ENCODE measurements at places on chromosomes 13 and 19.

DNA sequence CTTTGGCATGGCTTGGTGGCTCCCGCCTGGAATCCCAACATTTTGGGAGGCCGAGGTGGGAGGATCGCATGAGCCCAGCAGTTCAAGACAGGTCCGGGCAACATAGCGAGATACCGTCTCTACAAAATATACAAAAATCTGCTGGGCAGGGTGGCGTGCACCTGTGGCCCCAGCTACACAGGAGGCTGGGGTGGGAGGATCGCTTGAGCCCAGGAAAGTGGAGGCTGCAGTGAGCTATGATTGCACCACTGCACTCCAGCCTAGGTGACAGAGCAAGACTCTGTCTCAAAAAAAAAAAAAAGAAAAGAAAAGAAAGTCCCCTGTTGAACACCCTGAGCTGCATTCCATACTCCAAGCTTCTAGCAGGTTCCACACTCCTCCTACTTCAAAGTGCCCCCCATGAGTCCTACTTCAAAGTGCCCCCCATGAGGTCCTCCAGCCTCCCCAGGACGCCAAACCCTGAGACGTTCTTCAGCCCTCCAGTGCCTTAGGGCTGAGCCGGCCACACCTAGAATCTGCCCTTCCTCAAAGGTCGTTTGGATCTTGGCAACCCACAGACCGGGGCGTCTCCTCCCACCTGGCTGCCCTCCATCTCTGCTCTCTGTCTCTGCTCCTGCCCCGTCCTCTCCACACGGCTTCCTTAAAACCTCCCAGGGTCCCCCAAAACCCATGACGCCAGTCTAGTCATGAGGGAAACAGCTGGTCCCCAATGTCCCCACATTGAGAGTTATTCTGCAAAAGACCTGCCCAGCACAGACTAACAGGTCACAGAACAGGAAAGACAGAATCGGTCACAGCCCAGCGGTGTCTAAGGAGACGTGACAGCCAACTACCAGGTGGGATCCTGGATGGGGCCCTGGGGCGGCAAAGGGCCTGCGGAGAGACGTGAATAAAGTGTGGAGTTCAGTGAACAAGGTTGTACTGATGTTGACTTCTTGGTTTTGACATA, 4.8 kb downstream of the TJP3 start:
- DNase-seq = no peak

GRCh38 chr13:23905766-23906165, 8.5 kb upstream of the C1QTNF9B start:
- DNase-seq = no peak

DNA sequence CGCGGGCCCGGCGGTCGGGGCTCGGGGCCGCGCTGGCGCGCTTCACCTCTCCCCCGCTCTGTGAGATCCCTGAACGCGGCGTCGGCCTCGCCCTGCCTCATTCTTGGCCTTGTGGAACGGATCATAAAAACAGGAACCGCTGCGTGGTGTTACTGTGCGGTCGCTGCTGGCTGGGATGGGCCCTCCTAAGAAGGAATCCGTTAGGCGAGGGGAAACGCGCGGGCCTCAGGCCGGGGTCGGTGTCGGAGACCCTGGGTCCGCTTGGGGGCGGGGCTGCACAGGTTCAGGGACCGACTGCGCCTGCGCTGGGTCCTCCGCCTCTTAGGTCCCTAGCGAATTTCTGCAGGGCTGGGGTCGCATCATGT, 381 bp downstream of the CKAP2 start:
- peak; percentile 91 for DNase-seq

GRCh38 chr19:15469513-15470297, 5.4 kb upstream of the RASAL3 start:
- DNase-seq = peak; percentile 56

- no peak for DNase-seq
These were observed 48.5 kb downstream of the GAS6 start for GRCh38 chr13:113815151-113816058.

DNA sequence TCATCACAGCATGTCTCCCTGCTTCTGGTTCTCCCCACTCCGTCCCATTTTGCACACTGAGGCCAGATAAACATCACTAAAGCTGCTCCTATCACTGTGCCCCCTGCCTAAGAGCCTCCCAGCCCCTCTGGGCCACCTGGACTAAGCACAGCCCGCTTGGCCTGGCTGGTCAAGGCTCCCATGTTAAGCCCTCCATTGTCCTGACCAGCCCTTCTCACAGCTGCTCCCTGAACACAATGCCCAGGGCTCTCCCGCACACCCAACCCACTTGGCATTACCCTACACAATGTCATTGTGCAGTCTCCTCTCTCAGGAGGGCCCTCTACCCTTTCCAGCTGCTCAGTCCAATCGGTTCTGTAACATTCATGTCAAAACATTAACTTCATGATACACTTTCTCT, 133.4 kb downstream of the NUFIP1 start:
- no peak for DNase-seq

DNA sequence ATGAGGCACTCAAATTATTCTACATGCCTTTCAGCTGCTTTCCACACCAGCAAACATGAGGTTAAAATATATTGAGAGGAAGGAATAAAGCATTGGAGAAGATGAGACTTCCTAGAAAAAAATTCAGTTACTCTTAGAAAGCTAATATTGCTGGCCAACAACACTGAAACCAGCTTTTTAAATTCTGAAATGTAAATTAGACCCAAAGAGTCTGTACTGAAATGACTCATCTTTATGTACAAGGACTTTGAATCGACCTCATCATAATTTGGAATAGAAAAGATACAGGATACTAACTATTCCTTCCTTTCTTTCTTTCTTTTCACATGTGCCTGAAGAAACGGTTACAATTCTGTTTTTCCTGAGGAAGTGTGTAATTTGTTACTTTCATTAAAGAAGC, 6.5 kb upstream of the HSPH1 start:
- DNase-seq = no peak

DNA sequence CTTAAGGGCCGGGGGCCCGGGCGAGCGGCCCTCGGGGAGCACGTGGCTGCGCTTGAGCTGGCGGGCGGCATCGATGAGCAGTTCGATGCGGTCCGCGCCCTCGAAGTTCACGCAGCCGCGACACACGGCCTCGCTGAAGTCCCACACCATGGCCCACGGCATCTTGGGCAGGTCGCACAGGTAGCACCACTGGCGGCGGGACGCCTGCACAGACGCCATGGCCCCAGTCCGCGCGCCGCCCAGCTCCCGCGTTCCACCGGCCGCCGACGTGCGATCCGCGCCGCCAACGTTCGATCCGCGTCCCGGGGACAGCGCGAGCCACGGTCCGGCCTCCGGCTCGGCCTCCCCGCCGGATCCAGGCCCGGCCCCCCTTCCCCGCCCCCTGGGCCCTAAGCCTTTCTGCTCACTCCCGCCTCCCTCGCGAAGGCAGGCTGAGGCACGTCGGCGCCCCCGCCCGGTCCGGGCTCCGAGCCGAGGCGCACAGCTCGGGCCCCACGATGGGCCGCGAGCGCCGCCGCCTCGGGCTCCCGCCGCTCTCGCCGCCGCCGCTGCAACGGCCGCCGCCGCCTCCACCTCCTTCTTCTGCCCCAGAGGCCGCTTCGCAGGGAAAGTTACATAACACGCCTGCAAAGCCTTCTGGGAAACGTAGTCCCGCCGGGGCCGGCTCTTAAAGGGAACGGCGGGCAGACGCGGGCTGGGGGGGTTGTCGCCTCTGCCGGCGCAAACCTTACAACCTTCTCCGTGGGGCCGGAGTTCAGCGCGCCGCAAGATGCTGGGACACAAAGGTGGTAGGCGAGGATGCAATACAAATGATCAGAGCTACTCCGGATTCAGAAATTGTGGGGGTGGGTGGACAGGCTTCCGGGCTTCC, at the start of gene IRF2BP1:
Gene IRF2BP1 (minus strand): TSS at position 586 of the 871 bp plus-strand sequence. CDS start 367 bp downstream, at position 219.
- peak; percentile 93 for DNase-seq

DNA sequence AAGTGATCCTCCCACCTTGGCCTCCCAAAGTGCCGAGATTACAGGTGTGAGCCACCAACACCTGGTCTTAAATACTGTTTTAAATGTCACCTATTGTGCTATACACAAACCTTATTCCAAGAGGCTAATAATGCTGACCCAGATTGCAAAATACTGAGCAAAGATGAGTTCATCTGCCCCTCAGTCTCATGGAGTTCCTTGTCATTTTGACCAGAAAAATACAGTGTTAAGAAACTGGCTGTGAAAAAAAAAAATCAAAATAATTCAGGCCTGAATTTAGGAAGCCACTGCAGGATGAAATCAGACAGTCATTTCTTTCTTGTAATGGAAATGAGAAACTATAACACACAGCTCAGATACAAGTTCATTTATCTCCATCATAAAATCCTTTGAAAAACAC, 59.9 kb downstream of the TBC1D4 start:
- DNase-seq = no peak

- no peak for DNase-seq
These were observed 18.4 kb upstream of the GAS6 start for GRCh38 chr13:113882267-113882630.

Data from WTC11 (cell line).